ENCODE measurements at places on chromosomes 2 and 18.

- no peak for DNase-seq
Observed at GRCh38 chr2:199704358-199705238, 146.4 kb downstream of the FTCDNL1 start.

DNA sequence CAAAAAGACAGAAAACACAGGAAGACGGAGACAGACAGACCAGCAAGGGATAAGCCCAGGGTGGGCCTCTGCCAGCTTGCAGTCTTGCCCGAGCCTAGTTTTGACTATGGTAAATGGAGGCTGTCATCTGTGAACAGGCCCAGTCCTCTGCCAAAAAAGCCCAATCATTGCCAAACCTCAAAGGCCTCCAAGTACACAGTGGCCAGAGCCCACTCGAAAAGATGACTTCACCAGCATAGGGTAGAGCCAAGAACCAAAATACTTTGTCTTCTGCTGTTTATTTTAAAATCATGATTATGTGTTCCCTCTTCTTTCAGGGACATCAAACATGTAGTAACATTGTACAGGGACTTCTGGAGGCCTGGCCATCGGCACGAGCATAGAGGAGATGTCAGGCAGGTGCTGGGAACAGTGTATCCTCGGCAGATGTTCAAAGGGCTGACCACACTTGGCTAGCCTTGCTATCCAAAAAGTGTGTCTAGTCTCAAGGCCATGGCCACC is 66.0 kb downstream of the TTC32 start:
- DNase-seq: no peak

DNA sequence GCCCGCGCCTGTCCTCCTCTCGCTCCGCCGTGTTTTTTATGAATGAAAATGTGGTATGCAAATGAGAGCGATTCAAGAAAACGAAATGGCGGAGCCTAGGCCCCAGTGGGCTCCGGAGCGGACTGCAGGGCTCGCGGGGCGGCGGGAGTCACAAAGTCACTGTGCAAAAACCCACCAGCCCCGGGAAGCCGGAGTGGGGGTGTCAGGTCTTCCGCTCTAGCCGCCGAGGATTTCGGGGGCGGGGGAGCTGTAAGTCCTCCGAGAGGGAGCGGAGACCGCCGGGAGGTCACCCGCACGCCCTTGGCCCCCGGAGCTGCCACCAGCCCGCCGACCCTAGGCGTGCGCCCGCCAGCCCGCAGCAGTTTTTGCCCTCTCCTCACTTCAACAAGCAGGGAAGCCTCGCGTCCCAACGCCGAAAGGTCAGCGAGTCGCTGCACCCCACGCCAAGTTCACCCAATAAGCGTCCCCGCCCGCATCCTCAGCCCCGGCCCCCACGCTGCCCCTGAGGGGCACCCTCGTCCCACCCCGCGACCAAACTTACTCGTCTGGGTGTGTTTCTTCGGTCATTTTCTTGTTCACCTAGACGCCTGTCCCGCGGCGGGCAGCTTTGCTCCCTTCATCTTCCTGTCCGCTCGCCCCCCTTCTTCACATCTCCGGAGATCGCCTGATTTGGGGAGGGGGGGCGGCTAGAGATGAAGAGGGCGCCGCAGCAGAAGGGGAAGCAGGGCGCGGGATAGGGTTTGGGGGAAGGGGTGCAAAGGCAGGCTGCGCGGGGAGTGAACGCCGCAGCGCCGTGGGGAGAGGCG is 775 bp downstream of the SPRED2 start:
- peak; percentile 21 for DNase-seq

DNA sequence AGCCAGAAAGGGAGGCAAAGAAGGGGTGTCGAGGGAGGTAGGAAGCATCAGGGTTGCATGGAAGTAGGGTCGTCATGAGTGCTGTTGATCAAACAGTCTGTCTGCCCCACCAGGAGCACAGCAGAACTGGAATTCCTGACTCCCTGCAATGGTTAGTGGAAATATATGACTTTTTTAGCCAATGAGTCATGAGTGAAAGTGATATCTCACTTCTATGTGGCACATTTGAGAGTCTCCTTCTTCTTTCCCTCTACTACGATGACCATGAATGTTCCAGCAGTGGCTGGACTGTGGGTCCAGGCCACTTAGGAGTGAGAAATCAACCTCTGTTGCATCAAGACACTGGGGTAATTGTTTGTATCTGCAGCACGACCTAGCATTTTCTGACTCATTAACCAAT is 199.5 kb downstream of the TTC32 start:
- no peak for DNase-seq

GRCh38 chr2:16189836-16190160 is 249.4 kb downstream of the MYCN start:
- no peak for DNase-seq

DNA sequence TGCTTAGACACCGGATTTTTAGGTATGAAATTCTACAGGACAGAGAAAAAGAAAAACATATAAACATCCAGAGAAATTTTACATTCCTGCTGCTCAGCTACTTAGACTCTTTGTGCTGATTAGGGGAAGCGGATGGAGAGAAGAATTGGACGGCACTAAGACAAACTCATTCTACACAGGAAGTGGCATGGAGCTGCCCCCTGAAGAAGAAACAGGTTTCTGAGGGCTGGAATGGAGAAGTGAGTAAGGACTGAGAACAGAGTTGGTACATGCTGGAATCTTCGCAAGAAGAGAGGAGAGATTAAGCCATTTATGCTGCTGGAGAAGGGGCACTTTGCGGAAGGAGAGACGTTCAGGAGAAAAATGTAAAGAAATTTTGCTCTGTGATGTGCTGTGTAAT is 253.0 kb upstream of the ERBB4 start:
- DNase-seq: no peak

DNA sequence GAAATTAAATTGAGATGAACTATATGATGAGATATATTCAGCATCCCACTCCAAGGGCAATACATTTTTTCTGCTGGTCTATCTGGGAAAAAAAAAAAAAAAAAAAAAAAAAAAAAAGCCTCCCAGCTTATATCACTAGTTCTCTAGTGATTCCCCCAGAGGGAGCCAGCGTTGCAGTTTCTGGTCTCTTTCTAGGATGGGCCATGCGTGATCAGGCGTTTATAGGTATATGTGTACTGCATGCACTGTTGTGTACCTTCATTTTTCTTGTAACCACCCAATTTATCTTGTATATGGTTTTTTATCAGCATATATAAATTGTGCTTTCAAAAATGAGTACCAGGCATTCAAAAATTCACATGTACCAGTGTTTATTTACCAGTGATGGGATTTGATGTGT is 35.1 kb downstream of the DCDC2C start:
- DNase-seq: no peak

- DNase-seq: no peak
Observed at GRCh38 chr2:126790987-126791780, 107.5 kb upstream of the TEX51 start.

DNA sequence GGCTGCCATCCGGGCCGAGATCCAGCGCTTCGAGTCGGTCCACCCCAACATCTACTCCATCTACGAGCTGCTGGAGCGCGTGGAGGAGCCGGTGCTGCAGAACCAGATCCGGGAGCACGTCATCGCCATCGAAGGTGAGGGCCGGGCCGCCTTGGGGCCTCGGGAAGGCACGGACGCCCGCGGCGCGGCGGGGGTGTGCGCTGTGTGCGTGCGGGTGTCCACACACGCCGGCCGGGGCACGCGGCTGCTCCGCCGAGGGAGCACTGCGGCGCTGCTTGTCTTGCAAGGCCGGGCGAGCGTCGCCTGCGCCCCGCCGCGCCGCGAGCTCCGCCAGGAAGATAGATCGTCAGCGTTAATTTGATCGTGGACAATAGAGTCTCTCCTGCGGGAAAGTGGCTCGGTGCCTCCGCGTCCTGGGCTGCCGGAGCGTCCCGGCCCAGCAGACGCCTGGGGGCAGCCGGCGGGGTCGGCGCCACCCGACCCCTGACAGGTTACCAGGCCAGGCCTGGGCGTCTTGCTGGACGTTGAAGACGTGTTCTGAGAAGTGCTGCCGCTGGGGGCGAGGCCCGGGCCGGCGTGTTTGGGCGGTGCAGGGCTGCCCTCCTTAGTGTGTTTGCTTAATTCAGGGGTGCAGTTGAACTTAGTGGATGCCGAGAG is 1.0 kb downstream of the AGAP1 start:
- peak; percentile 24 for DNase-seq

DNA sequence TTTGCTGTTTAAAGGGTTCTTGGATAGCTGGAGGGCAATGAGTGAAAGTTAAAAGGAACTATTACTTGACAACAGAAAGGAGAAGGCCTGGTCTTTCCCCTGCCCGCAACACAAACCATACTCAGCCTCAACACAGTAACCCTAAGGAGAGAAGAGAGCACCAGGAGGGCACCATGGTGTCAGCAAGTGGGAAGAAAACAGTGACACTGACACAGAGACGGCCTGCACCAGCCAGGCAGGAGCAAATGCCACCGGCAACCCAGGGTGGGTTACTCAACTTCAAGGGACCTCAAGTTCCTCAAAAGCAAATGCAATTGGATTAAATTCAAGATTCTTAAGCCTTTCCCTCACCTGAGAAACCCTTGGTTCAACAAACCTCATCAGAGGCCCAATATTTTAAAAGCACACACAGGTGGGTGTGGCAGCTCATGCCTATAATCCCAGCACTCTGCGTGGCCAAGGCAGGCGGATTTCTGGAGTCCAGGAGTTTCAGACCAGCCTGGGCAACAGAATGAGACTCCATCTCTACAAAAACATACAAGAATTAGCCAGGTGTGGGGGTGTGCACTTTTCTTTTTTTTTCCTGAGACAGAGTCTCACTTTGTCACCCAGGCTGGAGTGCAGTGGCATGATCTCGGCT is 52.3 kb downstream of the TFCP2L1 start:
- DNase-seq: no peak

DNA sequence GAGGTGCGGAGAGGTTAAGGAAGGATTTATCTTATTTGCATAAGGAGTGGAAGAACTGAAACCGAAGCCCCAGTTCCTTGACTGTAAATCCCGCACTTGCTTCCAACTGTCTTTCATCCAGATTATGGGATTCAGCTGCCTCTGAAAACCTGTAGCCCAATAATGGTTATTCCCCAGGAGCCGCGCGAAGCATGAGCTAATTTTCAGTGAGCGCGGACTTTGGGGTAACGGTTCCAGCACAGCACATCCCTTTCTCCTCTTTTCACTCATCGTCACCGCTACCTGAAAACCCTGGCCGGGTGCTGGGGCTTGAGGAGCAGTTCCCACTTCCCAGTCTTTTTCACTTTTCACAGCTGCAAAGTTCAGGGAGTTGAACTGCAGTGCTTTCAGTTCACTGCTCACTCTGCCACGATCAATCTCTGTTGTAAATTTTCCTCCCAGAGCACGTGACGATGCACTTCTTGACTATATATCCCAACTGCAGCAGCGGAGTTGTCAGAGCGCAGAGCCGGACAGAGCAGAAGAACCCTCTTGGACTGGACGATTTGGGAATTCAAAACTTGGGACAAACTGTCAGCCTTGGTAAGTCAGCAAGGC is at the start of gene KCNE4:
Gene KCNE4, plus strand, starts transcription at position 498 of the 597 bp plus-strand sequence. CDS start 641 bp downstream, outside the sequence.
- no peak for DNase-seq

- DNase-seq: no peak
Observed at GRCh38 chr2:113068706-113069485, 1.1 kb downstream of the IL1F10 start.

GRCh38 chr2:239768907-239769553 is 256.1 kb downstream of the NDUFA10 start:
- DNase-seq: no peak

DNA sequence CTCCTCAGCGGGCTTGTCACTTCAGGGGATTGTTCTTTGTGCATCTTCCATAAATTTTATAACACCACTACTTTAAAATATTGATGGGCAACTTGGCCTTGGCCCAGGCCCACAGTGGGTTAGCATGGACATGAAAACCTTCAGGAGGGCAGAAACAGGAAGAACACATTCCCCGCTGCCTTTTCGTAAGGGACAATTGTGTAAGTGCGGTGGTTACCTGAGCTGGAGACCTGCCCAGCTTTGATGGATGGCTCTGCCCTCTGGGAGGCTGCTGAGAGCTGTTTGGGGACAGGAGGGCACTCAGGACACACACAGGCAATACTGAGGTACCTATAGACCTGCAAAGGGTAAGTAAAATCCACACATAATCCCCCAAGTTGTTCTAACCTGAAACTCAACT is 46.8 kb downstream of the FECH start:
- DNase-seq: no peak

DNA sequence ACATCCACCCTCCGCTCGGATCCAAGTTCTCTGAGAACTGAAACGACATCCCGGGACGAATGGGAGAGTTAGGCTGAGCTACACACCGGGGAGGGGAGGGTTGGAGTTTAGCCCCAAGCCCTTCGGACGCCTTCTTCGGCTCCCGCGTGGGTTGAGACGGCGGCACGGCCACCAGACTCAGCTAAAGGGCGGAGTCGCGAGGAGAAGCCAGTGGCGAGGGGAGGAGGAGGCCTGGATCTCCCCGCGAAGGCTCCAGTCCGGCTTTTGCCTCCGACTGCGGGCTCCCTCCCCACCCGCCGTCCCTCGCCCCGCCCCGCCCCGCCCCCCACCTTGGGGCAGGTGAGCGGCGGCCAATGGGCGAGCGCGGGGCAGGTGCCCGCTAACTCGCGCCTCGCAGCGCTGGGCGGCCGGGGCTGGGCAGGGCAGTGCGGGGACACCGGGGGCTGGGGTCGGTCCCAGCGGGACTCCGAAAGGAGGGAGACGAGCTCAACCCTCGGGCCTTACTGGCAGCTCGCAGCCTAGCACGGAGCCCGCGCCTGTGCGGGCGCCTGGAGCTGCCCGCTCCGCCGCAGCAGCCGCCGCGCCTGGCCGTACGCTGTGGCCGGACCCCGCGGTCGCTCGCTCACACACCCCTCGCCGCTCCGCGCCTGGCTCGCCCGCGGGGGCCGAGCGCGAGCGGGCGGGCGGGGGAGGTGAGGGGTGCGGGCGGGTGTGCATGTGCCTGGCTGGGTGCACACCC is at the start of gene EMX1:
Gene EMX1, plus strand, starts transcription at position 382 of the 739 bp plus-strand sequence. Its CDS starts 334 bp downstream, at position 716.
- peak; percentile 20 for DNase-seq

GRCh38 chr2:239537633-239538356 is 137.0 kb upstream of the HDAC4 start:
- no peak for DNase-seq

DNA sequence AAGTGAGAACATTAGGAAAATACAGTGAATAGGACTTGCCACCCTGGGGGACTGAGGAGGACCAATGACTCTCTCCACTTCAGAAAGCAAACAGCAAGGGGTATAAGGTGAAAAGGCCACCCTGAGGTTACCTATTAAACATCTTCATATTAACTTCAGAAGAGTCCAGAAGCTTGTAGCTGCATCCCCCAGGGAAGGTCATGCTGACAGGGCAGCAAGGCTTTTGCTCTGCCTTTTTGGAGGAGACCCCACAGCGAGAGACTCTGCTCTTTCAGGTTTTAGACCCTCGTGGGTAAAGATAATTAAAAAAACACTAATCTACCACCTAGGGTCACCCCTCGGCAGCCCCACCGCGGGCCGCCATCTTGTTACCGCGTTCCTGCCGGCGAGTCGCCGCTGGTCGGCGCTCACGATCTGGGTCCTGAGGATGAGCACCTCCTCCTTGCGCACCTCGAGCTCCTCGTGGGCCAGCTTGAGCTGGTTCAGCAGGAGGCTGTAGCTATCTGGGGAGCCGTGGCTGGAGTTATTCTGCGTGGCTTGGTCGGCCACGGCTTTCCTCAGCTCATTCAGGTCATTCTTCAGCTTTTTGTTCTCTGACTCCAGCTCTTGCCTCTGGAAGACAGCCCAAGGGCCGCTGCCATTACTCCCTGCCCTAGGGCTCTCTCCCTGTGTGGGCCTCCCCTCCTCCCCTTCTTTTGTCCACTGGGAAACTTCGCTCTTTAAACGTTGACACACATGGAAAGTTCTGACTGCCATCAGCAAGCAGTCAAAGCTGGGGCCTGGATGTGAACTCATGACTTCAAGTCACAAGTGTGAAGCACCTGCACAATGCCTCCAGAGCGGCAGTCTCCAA is 50.7 kb upstream of the ACAA2 start:
- no peak for DNase-seq

GRCh38 chr2:219289537-219290361 is 10.6 kb downstream of the DNAJB2 start:
- no peak for DNase-seq

- no peak for DNase-seq
Observed at GRCh38 chr2:183031911-183032794, 6.1 kb downstream of the NCKAP1 start.

All from CD8-positive, alpha-beta T cell (primary cell).